ENCODE measurements at places on chromosomes 5 and 9.

DNA sequence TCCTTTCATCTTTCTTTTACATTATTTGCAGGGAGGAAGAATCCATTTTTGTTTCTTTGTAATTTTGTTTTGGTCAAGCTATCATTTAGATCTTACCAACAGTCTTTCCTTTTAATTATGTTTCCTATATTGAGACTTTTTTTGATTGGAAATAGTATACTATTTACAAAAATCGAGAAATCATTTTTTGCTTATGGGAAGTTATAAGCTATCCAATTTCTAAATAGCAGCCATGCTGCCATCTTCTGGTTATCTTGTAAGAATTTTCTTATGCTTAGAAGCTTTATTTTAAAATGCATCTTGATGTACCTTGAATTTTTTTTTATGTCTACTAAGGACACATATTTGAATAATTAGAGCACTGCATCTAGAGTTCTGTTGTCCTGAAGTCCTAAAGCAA is 821.2 kb downstream of the PTPRD start:
- DNase-seq, result no peak

DNA sequence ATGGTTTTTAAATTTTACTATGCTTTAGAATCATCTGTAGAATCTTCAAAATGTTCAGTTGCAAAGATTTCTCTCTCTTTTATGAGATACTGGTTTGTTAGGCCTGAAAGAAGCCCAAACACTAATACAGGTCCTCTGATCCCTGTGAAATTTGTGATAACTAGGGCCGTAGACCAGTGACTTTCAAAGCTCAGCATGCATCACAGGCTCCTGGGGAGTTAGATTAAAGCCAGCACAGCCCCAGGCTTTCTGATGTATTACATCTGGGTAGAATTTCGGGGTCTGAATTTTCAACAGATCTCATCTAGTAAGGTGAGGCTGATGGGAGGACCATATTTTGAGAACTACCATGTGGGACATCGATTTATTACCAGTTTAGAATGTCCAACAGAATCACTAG is 194.1 kb upstream of the PTPRD start:
- no peak for DNase-seq

- DNase-seq, result no peak
Observed at GRCh38 chr9:21817176-21817575, 14.7 kb downstream of the MTAP start.

- no peak for DNase-seq
Observed at GRCh38 chr5:10077791-10078545, 171.7 kb downstream of the ATPSCKMT start.

All from activated CD8-positive, alpha-beta memory T cell treated with anti-CD3 and anti-CD28 coated beads for 4 hours (primary cell).